ENCODE measurements at places on chromosomes 4 and X.

- no peak for DNase-seq
Measured at GRCh38 chr4:171626554-171626953, 186.7 kb upstream of the GALNTL6 start.

- DNase-seq = no peak
Measured at GRCh38 chrX:96410927-96411326, 273.7 kb upstream of the DIAPH2 start.

GRCh38 chr4:48752246-48752645 lies 27.8 kb downstream of the FRYL start:
- no peak for DNase-seq

- DNase-seq = no peak
Measured at GRCh38 chrX:5474282-5474681, 754.4 kb downstream of the NLGN4X start.

GRCh38 chr4:122762966-122763716 lies 30.6 kb downstream of the BBS12 start:
- no peak for DNase-seq

- no peak for DNase-seq
Measured at GRCh38 chr4:169854090-169854489, 96.3 kb upstream of the HPF1 start.

DNA sequence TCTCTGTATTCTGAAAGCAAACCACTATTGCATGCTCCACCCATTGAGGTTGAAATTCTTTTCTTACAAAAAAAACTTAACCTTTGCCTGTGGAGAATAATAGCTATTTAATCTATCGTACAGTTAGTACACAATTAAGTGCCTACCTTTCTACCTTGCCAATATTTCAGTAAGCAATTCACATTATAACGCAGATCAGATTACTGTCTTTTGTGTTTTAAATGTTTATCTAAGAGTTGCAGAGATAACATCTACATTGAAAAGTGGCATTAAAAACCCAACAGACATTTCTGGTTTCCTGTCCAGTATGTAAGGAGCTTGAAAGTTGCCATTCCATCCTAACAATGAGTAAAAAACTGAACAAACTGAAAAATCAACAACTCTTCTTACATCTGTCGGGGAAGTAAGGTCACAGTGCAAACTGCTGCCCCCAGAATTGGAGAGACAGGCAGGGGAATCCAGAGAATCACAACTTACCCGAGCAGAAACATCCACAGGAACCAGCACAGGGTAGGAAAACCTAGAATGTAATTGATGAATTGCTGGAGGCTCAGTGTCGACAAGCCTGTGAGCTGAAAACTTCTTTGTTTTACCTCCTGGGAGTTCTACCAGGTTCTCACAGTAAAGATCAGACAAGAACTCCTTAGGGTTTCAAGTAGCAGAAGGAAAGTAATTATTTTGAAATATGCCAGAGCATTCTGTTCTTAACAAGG lies 27.3 kb upstream of the ACSL4 start:
- DNase-seq = no peak

DNA sequence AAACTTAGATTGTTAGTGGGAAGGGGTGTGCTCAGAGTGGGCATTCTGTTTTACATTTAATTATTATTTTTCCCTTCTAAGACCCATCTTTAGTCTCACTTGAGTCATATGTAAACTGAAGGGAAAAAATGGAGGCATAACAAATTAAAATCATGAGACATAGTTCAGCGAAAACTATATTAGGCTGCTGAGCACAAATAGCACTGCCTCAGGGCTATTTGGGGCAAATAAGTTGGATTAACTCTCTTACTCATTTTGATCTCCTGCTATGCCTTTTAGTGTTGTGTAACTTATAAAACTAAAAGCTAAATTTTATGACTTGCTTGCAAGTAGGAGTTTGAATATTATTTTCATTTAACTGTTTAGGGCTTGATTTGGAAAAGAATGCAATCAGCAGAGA lies 1329.2 kb upstream of the PCDH7 start:
- DNase-seq = no peak
